ENCODE measurements at places on chromosomes 16 and 17. TPM values are rescaled to one million over a fixed set of nuclear protein-coding genes. Genes with fewer than 3 reads are reported as not detected.

Gene KRTAP3-2
- not detected for total RNA-seq

DNA sequence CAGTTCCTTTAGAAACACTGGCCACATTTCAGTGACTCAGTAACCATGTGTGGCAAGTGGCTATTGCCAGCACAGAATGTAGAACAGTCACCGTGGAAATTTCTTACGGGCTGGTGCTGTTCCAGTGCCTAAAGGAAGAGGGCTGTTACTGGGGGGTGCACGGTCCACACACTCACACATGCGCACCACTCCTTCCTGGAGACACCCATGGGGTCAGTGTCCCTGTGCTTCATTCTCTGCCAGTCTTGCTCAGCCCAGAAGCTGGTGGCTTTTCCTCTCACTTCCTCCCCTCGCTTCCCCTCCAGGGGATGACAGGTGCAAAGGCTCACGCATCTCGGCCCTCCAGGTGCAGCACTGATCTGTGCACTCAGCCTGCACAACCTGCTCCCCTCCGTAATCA lies 115.6 kb downstream of the CCDC182 start:
- no peak for DNase-seq

GRCh38 chr17:63703556-63704258 lies 3.8 kb upstream of the LIMD2 start:
- DNase-seq: no peak

Gene ZNF629
- total RNA-seq: 18.0 TPM

DNA sequence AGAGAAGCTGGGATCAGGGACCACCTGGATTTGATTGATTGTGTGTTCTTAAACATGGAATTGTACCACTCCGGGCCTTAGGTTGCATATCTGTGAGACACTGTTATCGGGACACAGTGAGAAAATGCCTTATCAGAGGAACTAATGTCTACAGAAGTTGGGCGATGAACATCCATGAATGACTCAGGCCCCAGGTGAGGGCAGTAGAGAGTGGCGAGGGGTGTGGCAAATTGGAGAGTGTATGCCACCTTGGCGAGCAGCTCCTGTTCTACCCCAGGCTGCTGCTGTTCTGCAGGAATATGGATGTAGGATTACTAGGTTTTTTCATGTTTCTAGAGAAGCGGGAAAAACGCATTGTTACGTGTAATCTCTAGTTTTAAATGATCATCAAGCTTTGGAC lies 38.8 kb downstream of the CLEC16A start:
- DNase-seq: no peak

GRCh38 chr17:14014657-14015056 lies 54.6 kb upstream of the COX10 start:
- no peak for DNase-seq

- no peak for DNase-seq
These were observed 30.6 kb downstream of the CDRT15 start for GRCh38 chr17:14205992-14206461.

All from hematopoietic multipotent progenitor cell (in vitro differentiated cells).